ENCODE measurements at places on chromosomes 6 and 20.

GRCh38 chr6:107646776-107647438 lies 157.0 kb downstream of the SOBP start:
- no peaks in the 10 kb centered on the region for H3K36me3 ChIP-seq
- no peak overlapping the region for H3K27ac ChIP-seq
- no peaks in the 10 kb centered on the region for H3K27me3 ChIP-seq
- no peak overlapping the region for H3K4me3 ChIP-seq
- no peaks in the 10 kb centered on the region for H3K4me1 ChIP-seq
- DNase-seq, result no peak

DNA sequence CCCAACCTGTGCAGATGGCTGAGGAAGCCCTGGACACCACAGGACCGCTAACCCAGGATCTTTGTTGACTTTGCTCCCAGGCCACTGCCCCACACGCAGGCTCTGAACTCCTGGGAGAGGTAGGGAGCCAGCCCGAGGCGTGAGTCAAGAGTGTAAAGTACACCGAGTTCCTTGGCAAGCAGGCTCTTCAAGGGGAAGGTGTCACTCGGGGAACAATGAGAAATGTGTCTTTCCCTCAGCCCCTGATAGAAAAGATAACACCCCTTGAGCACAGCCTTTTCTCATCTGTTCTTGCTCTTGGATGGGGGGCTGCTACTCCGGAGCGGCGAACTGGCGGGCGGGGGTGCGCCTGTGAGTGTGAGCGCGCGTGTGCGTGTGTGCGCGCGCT lies 472 bp upstream of the EDN3 start:
- H3K4me1 ChIP-seq, result no peaks in the 10 kb centered on the region
- DNase-seq, result no peak
- no peaks in the 10 kb centered on the region for H3K36me3 ChIP-seq
- H3K4me3 ChIP-seq, result no peak overlapping the region
- no peaks in the 10 kb centered on the region for H3K27me3 ChIP-seq
- H3K27ac ChIP-seq, result no peak overlapping the region

- no peak overlapping the region for H3K4me3 ChIP-seq
- no peaks in the 10 kb centered on the region for H3K27me3 ChIP-seq
- DNase-seq, result peak; percentile 78
Measured at GRCh38 chr6:158031381-158032353, 50.0 kb downstream of the SYNJ2 start.

- H3K4me3 ChIP-seq, result peak overlapping the region; percentile 63
- DNase-seq, result peak; percentile 86
- H3K4me1 ChIP-seq, result peaks cover 36% of the 10 kb centered on the region
- H3K36me3 ChIP-seq, result no peaks in the 10 kb centered on the region
- H3K27me3 ChIP-seq, result peaks cover 4% of the 10 kb centered on the region
Measured at GRCh38 chr6:30102970-30103871, 9.7 kb downstream of the TRIM31 start.

DNA sequence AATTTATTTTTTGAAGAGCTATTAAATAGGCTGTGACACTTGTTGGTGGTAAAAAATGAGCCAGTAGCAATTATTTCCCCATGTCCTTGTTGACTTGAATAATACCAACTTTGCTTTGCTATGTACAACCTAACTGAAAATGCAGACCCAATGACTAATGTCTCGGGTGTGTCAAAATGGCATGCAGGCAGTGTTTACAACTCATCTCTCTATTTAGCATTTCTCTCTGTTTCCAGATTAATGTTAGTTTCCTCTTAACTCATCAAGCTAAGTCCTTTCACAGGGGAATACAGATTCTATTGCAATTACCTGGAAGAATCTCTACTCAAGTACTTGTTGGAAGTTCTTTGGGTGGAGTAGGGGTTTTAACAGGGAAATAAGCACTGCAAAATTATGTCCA lies 504.4 kb downstream of the BCKDHB start:
- H3K36me3 ChIP-seq, result no peaks in the 10 kb centered on the region

GRCh38 chr6:43716099-43716498 lies 28.5 kb upstream of the MRPS18A start:
- no peaks in the 10 kb centered on the region for H3K27me3 ChIP-seq
- no peaks in the 10 kb centered on the region for H3K36me3 ChIP-seq
- no peak for DNase-seq
- no peak overlapping the region for H3K4me3 ChIP-seq
- H3K4me1 ChIP-seq, result no peaks in the 10 kb centered on the region

GRCh38 chr6:155050311-155050710 lies 55.2 kb downstream of the TIAM2 start:
- H3K36me3 ChIP-seq, result no peaks in the 10 kb centered on the region
- no peaks in the 10 kb centered on the region for H3K4me1 ChIP-seq
- no peak for DNase-seq
- H3K27me3 ChIP-seq, result no peaks in the 10 kb centered on the region
- no peak overlapping the region for H3K4me3 ChIP-seq

- no peak for DNase-seq
- peaks cover 10% of the 10 kb centered on the region for H3K27me3 ChIP-seq
- no peaks in the 10 kb centered on the region for H3K4me1 ChIP-seq
- H3K27ac ChIP-seq, result no peak overlapping the region
Measured at GRCh38 chr6:98041056-98041455, 758.0 kb upstream of the MMS22L start.

DNA sequence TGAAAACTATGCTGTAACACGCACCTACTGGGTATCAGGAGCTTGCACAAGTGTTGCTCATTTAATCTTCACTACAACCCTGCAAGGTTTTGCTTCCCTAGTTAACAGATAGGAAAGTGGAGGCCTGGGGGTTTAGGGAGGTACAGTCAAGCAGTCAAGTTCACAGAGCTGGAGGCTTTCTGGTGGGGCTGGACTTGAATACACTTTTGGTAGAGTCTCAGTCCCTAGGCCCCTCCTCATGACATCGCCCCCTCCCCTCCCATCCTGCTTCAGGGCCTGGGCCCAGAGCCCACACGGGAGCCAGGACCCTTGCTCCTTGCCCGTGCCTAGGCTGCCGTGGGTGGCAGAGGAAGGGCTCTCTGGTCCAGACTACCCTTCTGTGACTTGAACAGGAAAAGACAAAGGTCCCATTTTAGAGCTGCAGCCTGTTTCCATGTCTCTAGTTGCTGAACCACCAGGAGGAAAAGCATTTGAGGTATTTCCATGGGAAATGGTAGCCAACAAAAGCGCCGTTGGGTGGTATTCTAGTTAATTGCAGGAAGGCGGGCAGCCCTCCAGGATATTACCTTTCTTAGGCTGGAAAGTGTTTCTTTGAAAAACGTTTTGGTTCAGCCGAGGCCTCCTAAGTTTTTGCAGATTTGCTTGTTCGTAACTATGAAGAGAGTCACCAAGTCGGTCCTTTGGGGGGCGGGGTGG lies 84.9 kb downstream of the CDC5L start:
- H3K4me1 ChIP-seq, result peaks cover 12% of the 10 kb centered on the region
- no peak overlapping the region for H3K27ac ChIP-seq
- no peak for DNase-seq
- no peaks in the 10 kb centered on the region for H3K36me3 ChIP-seq
- no peaks in the 10 kb centered on the region for H3K27me3 ChIP-seq
- no peak overlapping the region for H3K4me3 ChIP-seq

- DNase-seq, result no peak
- no peak overlapping the region for H3K27ac ChIP-seq
- no peaks in the 10 kb centered on the region for H3K36me3 ChIP-seq
- H3K27me3 ChIP-seq, result no peaks in the 10 kb centered on the region
- no peak overlapping the region for H3K4me3 ChIP-seq
- H3K4me1 ChIP-seq, result no peaks in the 10 kb centered on the region
Measured at GRCh38 chr20:57667388-57667787, 42.4 kb downstream of the PMEPA1 start.

- peaks cover 10% of the 10 kb centered on the region for H3K36me3 ChIP-seq
- peaks cover 5% of the 10 kb centered on the region for H3K4me1 ChIP-seq
Measured at GRCh38 chr6:161254126-161254463, 19.8 kb downstream of the AGPAT4 start.

DNA sequence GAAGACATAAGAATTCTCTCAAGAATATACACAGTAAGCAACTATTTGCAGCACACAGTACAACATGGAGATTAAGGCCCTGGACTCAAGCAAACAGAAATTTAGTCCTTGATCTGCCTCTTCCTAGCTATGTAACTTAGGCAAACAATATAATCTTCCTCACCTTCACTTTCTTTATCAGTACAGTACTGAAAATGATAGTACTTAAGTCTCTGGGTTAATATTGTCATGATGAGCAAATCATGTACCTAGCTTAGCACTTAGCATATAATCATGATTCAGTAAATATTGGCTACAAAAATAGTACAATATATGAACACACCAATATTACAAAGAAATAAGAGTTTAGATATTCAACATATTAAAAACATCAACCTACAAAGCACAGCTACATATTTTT lies 320.5 kb downstream of the HACE1 start:
- no peak overlapping the region for H3K4me3 ChIP-seq
- H3K27me3 ChIP-seq, result no peaks in the 10 kb centered on the region
- no peaks in the 10 kb centered on the region for H3K4me1 ChIP-seq
- no peak overlapping the region for H3K27ac ChIP-seq
- H3K36me3 ChIP-seq, result no peaks in the 10 kb centered on the region

DNA sequence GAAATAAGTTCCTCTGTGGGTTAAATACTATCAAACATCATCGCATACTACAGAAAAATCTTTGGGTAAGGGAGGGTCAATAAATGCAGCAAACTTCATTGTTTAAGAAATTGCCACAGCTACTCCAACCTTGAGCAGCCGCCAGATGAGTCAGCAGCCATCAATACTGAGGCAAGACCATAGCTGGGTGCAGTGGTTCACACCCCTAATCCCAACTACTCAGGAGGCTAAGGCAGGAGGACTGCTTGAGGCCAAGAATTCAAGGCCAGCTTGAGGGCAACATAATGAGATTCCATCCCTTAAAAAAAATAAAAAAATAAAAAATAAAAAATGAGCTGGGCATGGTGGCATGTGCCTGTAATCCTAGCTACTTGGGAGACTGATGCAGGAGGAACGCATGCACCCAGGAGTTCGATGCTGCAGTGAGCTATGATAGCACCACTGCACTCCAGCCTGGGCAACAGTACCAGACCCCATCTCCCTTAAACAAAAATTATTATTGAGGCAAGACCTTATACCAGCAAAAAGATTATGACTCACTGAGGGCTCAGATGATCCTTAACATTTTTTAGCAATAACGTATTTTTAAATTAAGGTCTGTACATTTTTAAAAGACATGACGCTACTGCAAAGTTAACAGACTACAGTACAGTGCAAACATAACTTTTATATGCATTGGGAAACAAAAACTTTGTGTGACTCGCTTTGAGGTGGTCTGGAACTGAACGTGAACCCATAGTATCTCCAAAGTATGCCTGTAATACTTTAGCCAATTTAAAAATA lies 8.8 kb downstream of the SRPK1 start:
- H3K36me3 ChIP-seq, result peaks cover 40% of the 10 kb centered on the region
- H3K4me1 ChIP-seq, result no peaks in the 10 kb centered on the region
- no peak for DNase-seq
- H3K4me3 ChIP-seq, result no peak overlapping the region
- no peaks in the 10 kb centered on the region for H3K27me3 ChIP-seq
- H3K27ac ChIP-seq, result no peak overlapping the region

DNA sequence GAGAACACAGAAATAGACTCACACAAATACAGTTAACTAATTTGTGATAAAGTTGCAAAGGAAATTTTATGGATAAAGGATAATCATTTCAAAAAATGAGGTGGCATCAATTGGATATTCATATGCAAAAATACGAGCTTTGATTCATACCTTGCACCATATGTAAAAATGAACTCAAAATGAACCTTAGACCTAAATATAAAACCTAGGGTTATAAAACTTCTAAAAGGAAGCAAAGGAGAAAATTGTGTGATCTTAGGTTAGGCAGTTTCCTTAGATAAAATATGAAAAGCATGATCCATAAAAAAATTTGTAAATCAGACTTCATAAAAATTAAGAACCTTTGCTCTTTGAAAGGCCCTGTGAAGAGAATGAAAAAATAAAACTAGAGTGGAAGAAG lies 85.5 kb downstream of the F13A1 start:
- H3K4me3 ChIP-seq, result no peak overlapping the region
- H3K36me3 ChIP-seq, result no peaks in the 10 kb centered on the region
- no peaks in the 10 kb centered on the region for H3K27me3 ChIP-seq
- peaks cover 7% of the 10 kb centered on the region for H3K4me1 ChIP-seq
- DNase-seq, result no peak

DNA sequence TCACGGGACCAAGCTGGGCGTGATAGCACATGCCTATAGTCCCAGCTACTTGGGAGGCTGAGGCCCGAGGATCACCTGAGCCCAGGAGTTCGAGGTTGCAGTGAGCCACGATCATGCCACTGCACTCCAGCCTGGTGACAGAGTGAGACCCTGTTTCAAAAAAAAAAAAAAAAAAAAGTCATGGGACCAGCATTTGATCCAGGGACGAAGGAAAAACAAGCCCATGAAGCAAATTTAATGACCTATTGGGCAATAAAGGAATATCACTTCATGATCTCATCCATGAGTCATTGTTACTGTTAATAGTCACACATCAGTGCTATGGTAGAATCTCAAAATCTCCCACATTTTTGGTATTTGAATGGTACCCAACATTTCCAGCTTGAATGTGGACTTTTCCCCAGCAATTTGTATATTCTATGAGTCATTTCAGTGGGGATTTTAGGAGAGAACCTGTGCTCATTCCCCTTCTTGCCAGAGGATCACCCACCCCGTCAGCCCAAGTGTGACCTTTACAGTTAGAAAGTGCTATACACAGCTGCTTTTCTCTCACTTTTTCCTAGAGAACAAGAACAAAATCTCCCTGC lies 8.5 kb upstream of the SOD2 start:
- no peak for DNase-seq
- H3K4me1 ChIP-seq, result no peaks in the 10 kb centered on the region
- H3K27ac ChIP-seq, result no peak overlapping the region
- H3K27me3 ChIP-seq, result no peaks in the 10 kb centered on the region
- no peaks in the 10 kb centered on the region for H3K36me3 ChIP-seq

DNA sequence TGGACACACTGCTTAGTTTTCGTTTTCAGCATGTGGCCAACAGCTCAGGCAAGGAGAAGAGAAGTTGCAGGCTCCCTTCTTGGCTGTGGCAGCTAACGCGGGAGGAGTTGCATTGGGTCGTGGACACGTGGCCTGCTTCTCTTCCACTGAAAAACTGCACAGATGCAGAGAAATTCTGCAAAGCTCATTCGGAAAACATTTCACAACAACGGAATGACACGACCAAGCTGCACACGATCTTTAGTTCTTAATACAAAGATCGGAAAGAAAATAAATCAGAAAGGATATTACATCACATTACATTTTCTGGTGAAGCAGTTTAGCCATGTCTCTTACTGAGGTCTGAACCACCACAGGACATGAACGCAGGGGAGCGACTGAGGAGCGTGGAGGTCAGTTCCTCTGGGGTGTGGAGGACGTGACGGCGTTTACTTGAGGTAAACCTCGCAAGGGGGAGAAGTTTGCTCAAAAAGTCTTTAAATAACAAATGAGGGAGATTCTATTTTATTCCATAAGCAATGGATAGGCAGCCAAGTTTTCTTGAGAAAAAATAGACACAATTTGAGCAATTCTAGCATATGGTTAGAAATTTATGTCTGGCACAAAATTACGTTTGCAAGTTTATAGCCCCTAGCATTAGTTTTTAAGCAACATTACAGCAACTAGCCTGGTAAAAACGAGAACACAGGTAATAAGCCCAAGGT lies 178.3 kb downstream of the THBS2 start:
- no peak overlapping the region for H3K4me3 ChIP-seq
- DNase-seq, result no peak
- H3K4me1 ChIP-seq, result no peaks in the 10 kb centered on the region

- H3K36me3 ChIP-seq, result no peaks in the 10 kb centered on the region
- peak; percentile 3 for DNase-seq
- no peaks in the 10 kb centered on the region for H3K4me1 ChIP-seq
- no peak overlapping the region for H3K4me3 ChIP-seq
Measured at GRCh38 chr20:39829661-39830060, 859.4 kb downstream of the MAFB start.
